ENCODE measurements at places on chromosomes 1 and 21.

DNA sequence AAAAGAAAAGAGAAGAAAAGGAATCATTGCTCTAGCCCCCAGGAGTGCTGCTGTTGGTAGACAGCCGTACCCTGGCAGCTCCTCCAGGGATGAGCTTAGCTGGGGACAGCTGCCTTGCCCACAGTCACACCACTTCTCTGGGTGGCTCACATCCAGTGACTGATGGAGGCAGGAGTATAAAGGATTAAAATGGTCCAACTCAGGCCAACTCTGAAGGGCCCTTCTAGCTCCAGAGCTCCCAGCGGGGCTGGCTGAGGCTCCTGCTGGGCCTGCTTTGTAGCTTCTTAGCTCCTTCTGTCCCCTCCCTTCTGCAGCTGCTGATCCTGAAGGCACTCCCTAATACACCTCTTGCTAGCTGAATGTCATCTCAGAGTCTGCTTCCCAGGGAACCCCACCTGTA, 4.4 kb downstream of the CITED4 start:
- no peak for DNase-seq

DNA sequence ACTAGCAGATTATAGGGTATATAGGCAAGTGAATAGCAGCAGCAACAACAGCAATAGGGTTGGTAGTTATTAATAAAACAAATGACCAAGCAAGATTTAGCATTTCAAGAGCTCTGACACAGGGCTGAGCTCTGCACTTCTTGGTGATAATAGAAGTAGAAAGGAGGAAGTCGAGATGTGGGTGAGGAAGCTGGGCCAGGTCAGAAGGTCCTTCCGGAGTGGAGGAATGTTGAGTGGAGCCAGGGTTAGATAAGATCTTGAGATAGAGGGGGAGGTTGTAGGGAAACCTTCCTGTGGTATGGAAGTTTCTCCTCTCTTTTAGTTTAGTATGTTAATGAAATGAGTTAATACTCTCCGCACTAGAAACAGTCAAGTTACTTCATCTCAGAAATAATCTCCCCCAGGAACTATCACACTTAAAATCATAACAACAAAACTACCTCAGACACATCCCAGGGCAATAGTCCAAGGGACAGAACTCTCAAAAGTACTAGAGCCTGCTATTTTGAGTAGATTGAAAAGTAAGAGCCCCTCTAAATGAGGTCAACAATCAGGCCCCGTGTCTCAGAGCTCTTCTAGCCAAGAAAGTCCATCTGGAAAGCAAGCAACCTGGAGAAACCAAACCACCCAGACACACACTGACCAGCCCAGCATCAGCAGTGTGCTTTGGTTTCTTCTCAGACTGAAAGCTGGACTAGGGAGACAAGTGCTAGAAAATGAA, 45.4 kb upstream of the ATP1B1 start:
- no peak for DNase-seq

- DNase-seq, result no peak
Measured at GRCh38 chr1:165265196-165265838, 91.2 kb downstream of the LMX1A start.

- peak; percentile 39 for DNase-seq
Measured at GRCh38 chr1:43007377-43008114, 48.9 kb upstream of the SLC2A1 start.

GRCh38 chr1:48743480-48743879, 33.2 kb downstream of the BEND5 start:
- no peak for DNase-seq

DNA sequence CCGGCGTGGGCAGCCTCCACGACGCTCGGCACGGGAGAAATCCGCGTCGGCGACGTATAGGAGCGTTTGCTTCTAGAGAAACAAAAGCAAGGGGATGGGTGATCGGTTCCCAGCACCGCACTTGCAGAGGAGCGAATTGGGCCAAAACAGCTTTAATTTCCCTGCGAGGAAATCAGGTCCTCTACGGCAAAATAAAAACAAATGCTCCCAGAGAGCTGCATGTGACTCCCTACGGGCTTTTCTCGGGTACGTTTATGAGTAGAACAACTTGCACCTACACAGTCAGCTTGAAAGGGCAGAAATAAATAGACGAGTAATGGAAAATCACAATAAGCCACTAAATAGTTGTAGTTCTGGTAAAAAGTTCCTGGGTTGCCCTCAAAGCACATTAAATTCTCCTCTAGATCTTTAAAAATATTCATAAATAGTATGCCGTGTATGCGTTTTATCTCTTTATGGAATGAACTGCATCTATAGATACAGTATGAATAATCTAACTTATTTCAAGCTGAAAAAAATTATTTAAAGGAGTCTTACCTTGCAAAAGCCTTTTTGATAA, 1.2 kb downstream of the NHLH2 start:
- DNase-seq, result no peak

- no peak for DNase-seq
Measured at GRCh38 chr1:228347181-228347580, 59.5 kb downstream of the TRIM11 start.

DNA sequence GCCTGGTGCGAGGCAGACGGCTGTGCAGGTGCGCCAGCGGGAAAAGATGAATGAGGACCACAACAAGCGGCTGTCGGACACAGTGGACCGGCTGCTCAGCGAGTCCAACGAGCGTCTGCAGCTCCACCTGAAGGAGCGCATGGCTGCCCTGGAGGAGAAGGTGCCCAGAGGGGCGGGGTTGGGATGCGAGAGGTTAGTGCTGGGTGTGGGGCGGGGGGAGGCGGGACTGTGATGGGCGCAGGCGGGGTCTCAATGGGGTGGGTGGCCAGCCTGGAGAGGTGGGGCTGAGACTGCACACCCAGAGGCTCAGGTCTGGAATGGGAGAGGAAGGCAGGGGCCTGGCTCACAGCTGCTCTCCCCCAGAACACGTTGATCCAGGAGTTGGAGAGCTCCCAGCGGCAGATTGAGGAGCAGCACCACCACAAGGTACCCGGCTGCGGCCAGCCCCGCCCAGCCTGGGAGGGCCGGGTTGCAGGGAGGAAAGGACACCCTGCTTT, 22.3 kb downstream of the PPFIA4 start:
- DNase-seq, result peak; percentile 85

- DNase-seq, result no peak
Measured at GRCh38 chr1:208497866-208498541, 253.8 kb upstream of the PLXNA2 start.

GRCh38 chr1:239123260-239123659, 263.1 kb upstream of the CHRM3 start:
- no peak for DNase-seq

- DNase-seq, result no peak
Measured at GRCh38 chr1:16605532-16606505, 7.5 kb downstream of the NBPF1 start.

Data from NCI-H510A (cell line).